ENCODE measurements at places on chromosomes 4 and X. TPM values are rescaled to one million over a fixed set of nuclear protein-coding genes. Genes with fewer than 3 reads are reported as not detected.

The CFAP47 gene
- total RNA-seq, result not detected

The TMEM271 gene
- not detected for total RNA-seq

The TMEM154 gene
- 5.6 TPM for total RNA-seq

The RASGEF1B gene
- total RNA-seq, result 0.29 TPM

The PABPC1L2A gene
- not detected for total RNA-seq

The LRIT3 gene
- under 0.01 TPM for total RNA-seq

The PABPC1L2B gene
- not detected for total RNA-seq

The NPY2R gene
- total RNA-seq, result not detected
